Inflammatory macrophage (primary cell): ENCODE measurements at places on chromosomes 16 and 17.

- DNase-seq = no peak
Measured at GRCh38 chr17:45651145-45651709, 132.9 kb upstream of the CRHR1 start.

- no peak for DNase-seq
Measured at GRCh38 chr17:29642171-29642611, 19.5 kb upstream of the CORO6 start.

DNA sequence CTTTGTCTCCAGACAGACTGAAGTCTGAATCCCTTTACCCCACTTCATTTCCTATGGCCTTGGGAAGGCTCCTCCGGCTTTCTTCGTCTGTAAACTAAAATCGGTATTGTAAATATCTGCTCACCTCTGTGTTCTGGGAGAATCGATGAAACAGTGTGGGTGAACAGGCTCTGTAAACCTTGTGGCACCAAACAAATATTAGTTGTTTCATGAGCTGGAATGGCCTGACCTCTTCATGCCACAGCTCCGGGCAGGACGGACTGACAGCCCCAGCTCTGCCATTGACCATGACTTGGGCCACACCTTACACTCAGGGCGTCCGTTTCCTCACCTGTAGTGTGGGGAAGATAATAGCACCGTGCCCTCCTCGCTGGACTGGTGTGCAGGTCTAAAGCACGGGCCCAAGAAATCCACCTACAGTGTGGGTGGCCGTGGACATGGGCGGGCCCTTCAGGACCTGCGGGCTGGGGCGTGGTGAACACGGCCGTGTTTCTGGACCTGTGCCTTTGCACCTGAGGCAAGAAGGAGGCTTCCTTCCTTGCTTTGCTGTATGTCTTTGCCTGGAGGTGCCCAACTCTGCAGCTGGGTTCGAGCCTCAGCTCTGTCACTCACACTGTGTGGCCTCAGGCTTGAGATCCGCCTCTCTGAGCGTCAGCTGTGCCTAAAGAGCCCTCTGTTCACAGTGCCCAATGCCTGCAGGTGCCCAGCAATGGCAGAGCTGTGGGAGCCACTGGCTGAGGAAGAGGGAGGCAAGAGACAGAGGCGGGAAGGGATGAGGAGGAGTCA is 6.1 kb upstream of the OSGIN1 start:
- no peak for DNase-seq

- peak; percentile 31 for DNase-seq
Measured at GRCh38 chr17:2511138-2511461, 588 bp downstream of the METTL16 start.

DNA sequence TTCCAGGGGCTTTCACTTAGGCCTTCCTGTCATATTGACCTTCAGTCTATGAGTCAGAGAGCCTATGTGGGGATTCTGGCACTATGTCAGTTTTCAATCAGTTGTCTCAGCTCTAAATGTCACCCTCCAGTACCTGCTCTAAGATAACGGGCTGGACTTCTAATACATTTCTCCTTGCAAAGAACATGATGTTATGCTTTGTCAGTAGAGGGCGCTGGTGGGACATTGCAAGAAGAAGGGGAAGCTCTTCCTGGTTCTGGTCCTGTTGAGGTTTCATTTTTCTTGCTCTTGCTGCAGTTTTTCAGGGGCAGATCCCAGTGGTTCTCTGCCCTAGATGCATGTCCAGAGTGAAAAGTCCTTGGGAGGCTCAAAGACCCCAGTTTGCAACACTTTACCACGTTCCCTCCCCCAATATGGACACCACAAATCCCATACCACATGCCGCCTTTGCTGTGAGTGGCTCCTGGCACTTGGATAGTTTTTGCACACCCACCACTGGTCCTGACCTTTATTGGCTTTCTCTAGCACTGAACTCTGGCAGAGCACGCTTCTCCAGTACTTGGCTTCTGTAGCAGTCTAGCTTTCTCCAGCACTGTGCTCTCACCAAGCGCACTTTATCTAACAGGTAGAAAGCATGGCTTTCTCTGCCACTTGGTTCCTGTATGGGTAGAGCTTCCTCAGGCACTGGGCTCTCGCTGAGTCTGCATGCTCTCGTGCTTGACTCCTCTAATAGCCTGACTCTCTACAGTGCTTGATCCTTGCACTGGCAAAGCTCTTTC is 49.0 kb downstream of the BCL7C start:
- DNase-seq = peak; percentile 89

DNA sequence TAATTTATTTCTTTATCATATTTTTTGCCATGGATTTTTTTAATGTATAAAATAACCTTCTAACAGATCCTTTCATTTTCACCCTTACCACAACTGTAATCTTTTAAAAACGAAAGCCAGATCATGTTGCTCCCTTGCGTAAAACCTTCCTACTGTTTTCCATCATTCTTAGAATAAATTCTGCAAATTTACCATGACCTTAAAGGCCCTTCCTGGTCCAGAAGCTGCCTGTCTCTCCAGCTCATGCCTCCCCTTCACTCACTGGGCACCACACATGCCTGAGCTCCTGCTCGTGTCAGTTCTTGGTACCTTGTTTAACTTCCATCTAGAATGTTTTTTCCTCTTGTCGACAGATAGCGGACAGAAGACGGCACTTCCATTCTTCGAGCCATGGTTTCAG is 245.0 kb upstream of the CDH5 start:
- DNase-seq = no peak

DNA sequence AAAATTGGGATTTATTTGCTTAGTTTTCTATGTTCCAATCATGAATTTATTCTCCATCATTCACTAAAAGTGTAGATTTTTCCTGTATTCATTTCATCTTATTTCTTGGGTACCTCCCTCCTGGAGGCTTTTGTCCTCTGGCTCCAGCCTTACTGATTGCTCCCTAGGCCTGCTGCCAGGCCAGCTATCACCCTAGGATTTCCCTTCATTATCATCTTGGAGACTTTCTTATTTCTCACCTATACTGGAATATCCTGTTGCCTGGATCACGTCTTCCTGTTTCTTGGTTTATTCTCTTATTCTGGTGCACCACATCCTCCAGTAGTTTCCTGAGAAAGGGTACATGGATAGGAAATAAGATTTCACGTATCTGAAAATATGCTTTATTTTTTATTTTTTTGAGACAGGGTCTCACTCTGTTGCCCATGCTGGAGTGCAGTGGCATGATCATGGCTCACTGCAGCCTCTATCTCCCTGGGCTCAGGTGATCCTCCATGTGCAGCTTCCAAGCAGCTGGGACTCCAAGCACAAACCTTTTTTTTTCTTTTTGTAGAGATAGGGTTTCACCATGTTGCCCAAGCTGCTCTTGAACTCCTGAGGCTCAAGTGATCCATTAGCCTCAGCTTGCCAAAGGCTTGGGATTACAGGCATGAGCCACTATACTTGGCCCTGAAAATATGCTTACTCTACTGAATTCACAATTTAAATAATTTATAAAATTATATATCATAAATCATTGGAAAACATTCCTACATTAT is 13.3 kb upstream of the KPNB1 start:
- DNase-seq = no peak

- DNase-seq = no peak
Measured at GRCh38 chr17:74360899-74361229, 804 bp downstream of the BTBD17 start.

- DNase-seq = peak; percentile 9
Measured at GRCh38 chr16:53913099-53913870, 209.3 kb downstream of the FTO start.

GRCh38 chr16:57447186-57447962 is at the start of the genes CIAPIN1 and COQ9:
Gene CIAPIN1, minus strand, starts transcription at chr16:57447385. Its CDS starts 6,457 bp downstream, at chr16:57440928.
Gene COQ9, plus strand, starts transcription at chr16:57447479. Its CDS starts 27 bp downstream, at chr16:57447506.
- peak; percentile 94 for DNase-seq

DNA sequence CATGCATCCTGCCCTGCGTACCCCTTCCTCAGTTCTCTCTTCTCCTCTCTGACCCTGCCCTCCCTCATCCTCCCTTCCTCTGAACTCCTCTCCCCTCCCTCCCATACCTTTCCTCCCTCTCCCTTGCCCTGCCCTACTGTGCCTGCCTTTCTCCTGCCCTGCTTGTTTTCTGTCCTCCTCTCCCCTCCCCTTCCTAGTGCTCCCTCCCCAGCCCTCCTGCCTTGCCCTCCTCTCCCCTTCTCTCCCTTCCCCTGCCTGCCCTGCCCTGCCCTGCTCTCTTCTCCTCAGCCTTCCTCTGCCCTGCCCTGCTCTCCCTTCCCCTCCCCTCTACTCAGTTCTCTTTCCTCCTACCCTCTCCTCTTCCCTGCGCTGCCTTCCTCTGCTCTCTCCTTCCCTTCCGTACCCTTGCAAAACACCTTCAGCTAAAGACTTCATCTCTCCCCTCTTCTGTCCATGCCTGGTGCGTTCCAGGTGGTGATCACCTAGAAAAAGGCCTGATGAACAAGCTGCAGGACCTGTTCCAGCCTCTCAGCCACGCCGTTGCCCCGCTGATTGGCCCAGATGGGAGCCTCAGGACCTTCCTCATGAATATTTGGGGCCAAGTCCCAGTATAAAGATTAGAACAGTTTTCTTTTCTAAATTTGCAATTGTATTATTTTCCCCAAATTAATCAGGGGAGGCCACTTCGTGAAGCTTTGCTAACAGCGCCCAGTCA is 290.5 kb downstream of the CPPED1 start:
- no peak for DNase-seq

GRCh38 chr16:29726845-29727377 is 18.9 kb downstream of the C16orf54 start:
- DNase-seq = no peak

GRCh38 chr17:39069114-39069756 is 82.2 kb downstream of the PLXDC1 start:
- DNase-seq = peak; percentile 67

DNA sequence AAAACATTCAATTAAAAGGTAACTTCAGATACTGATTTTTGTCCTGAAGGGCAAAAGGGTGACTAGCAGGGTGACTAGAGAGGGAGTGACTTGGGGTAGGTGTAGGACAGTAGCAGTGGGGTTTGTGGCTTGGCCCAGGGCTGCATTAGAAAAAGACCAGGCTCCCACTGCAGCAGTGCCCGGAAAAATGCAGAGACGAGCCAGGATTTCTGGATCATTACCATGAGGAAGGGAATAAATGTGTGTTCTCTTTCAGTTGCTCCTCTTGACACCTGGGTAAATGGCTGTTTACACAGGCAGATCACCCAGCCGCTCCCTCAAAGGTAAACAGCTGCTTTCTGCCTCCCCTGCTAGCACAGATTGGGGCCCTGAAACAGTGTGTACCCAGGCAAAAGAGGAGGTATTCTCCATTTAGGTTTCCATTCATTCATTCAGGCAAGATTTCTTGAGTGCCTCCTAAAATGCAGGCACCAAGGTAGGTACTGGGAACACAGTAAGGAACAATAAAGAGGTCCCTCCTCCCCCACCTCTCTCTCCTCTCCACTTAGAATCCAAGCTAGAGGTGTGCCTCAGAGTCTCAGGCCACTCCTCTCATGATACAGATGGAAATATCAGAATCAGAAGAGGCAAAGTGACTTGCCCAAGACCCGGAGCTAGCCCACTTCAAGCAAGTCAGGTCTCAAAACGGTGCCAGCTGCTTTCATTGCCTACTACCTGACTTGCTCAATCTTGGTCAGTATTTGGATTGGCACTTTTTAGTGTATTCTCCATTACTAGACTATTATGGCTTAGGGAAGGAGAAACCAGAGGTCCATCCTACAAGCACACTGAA is 15.2 kb upstream of the TOX3 start:
- no peak for DNase-seq

GRCh38 chr17:67765623-67766022 is 47.9 kb downstream of the NOL11 start:
- DNase-seq = no peak

GRCh38 chr16:52308051-52308450 is 238.9 kb downstream of the TOX3 start:
- no peak for DNase-seq

GRCh38 chr17:78159575-78160158 is 8.7 kb upstream of the SYNGR2 start:
- peak; percentile 12 for DNase-seq

GRCh38 chr16:28304214-28304613 is 11.9 kb downstream of the SBK1 start:
- DNase-seq = no peak

DNA sequence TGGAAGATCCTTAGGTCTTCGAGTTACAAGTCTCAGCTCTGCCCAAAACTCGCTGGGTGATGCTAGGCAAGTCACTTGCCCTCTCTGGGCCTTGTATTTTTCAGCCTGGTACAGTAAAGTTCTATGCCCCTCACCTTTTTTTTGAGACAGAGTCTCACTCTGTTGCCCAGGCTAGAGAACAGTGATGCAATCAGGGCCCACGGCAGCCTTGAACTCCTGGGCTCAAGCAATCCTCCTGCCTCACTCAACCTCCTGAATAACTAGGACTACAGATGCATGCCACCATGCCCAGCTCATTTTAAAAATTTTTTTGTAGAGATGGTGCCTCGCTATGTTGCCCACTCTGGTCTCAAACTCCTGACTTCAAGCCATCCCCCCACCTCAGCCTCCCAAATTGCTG is 3.8 kb downstream of the MYH11 start:
- no peak for DNase-seq

- DNase-seq = peak; percentile 12
Measured at GRCh38 chr16:82061861-82062525, 26.9 kb downstream of the HSD17B2 start.

- DNase-seq = no peak
Measured at GRCh38 chr17:56635641-56636040, 42.1 kb downstream of the NOG start.

DNA sequence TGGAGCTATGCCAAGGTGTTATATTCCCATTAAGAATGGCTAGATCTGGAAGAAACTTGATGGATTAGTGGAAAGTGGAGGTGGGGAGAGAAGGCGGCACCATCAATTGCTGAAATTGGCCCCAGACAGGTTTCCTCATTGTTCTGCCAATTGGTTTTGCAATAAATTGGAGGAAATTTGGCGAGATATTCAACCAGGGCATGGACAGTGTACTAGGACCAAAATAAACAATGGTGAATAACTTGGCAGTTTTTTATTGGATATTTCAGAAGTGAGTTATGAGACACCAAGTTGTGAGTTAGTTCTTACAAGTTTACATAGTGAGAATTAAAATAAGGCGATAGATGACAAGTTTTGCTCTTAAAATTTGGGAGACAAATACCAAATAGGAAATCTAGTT is 41.1 kb upstream of the SOX9 start:
- DNase-seq = no peak
